ENCODE measurements at places on chromosomes 11 and 22.

- no peak for DNase-seq
These were observed 9.7 kb upstream of the GLB1L3 start for GRCh38 chr11:134266440-134266839.

DNA sequence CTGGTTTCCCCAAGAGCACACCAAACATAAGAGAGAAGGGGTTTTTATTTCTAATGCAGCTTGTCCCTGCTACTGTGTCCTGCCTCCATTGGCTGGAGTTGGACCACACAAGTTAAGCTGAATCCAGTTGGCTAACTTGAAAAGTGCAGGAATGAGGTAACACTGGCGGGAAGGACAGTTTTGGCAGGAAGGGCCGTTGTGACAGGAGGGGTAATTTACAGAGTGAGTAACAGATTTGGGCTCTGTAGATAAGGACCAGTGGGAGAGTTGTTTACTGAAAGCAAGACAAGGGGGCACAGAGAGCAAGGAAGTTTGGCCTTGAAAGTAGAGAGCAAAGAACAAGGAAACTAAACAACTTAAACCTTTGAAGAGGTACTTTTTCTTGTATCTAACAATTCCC, 1623.3 kb upstream of the RAG2 start:
- DNase-seq, result no peak

DNA sequence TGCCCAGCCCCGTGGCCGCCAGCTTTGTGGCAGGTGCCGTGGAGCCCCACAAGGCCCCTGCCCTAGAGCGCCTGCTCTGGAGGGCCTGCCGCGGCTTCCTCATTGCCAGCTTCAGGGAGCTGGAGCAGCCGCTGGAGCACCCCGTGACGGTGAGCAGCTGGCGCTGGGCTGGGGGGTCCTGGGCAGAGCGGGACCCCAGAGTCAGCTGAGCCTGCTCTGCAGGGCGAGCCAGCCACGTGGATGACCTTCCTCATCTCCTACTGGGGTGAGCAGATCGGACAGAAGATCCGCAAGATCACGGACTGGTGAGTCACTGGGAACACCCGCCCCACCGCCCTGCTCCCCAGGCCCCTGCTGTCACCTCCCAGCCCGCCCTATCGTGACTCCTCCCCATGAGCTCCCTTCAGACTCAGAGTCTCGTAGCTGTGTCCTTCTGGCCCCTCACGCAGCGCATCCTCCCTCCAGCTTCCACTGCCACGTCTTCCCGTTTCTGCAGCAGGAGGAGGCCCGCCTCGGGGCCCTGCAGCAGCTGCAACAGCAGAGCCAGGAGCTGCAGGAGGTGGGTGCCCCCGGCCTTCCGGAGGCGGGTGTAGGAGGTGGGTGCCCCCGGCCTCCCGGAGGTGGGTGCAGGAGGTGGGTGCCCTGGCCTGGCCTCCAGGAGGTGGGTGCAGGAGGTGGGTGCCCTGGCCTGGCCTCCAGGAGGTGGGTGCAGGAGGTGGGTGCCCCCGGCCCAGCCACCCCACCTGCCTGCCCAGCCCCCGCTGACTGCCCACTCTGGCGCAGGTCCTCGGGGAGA, 4.7 kb downstream of the TCIRG1 start:
- DNase-seq, result no peak

DNA sequence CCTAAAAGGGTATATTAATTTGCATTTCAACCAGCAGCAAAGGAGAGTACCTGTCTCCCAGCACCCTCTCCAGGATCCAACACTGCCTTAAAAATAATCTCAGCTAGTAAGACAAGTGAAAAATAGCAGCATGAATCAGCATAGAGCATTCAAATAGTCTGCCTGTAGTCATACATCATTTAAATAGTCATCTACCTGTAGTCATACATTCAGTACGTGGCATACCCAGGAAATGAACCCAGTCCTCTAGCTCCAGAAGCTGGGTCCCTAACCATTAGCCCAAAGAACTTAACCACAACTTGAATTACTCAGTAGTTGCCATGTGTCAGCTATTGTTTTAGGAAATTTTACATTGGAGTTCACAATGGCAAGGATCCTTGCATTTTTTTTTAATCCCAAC, 9.3 kb downstream of the TENM4 start:
- no peak for DNase-seq

- no peak for DNase-seq
These were observed 118.1 kb upstream of the ARHGAP20 start for GRCh38 chr11:110830344-110830743.

DNA sequence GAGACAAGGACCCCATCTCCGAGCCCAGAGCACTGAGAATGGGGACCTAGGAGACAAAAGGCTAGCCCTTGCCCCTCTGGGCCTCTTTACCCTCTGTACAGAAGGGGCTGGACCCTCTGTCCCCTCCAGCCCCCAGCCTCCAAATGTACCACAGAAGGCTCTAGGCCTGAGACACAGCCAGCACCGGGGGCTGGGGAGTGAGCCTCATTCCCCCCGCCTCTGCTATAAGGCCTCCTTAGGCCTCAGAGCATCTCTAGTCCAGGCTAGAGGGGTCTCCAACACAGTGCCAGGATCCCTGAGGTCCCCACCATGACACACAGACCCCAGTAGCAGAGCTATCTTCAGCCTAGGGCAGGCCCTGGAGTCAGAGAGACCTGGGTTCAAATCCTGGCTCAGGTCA, 4.8 kb downstream of the SMTN start:
- no peak for DNase-seq

DNA sequence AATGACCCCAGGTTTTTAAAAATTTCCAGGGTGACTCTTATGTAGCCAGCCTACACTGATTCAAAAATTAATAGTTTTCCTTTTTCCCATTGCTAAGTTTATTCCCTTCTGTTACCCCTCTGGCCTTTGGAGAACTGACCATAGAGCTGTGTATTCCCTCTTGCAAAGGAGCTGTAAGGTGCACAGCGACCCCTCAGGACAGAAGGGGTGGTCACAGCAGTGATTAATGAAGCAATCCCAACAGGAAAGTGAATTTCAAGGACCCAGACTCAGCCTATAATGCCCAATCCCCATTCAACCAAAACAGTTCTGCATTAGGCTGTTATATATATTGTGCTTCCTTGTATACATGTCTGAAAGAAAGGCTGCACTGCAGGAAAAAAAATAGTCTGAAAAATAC, 147.1 kb downstream of the WT1 start:
- no peak for DNase-seq

- no peak for DNase-seq
These were observed 6.1 kb downstream of the CTSF start for GRCh38 chr11:66562275-66562674.

DNA sequence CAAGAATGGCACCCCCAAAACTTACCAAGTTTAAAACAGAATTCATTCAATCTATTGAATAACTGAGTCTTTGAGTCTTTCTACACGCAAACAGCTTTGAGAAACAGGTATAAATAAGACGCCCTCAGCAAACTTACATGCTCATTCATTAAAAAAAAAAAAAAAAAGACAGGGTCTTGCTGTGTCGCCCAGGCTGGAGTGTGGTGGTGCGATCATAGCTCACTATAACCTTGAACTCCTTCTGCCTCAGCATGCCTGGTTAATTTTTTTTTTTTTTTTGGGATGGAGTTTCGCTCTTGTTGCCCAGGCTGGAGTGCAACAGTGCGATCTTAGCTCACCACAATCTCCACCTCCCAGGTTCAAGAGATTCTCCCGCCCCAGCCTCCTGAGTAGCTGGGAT, 6.1 kb downstream of the PRR14L start:
- no peak for DNase-seq

- no peak for DNase-seq
These were observed 11.3 kb downstream of the LSP1 start for GRCh38 chr11:1864231-1864630.

DNA sequence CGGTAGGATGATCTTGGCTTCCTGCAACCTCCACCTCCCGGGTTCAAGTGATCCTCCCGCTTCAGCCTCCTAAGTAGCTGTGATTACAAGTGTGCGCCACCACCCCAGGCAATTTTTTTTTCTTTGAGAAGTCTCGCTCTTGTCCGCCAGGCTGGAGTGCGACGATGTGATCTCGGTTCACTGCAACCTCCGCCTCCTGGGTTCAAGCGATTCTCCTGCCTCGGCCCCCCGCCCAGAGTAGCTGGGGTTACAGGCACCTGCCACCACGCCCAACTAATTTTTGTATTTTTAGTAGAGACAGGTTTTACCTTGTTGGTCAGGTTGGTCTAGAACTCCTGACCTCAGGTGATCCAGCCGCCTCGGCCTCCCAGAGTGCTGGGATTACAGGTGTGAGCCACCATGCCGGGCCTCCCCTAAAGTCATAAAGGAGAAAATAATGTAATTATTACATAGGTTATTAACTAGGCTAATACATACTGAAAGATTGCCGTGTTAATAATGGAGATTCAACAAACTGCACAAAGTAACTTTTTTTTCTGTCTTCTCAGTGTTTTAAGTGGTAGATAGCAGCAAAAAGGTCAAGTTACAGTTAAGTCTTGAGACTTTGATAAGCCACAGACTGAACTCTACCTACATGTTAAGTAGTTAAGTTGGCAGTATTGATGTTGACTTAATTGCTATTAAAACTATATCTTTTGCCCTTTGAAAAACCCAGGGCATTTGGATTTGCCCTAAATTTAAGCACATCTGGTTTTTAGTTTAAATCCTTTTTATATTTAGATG, 3.9 kb downstream of the CAPRIN1 start:
- no peak for DNase-seq

DNA sequence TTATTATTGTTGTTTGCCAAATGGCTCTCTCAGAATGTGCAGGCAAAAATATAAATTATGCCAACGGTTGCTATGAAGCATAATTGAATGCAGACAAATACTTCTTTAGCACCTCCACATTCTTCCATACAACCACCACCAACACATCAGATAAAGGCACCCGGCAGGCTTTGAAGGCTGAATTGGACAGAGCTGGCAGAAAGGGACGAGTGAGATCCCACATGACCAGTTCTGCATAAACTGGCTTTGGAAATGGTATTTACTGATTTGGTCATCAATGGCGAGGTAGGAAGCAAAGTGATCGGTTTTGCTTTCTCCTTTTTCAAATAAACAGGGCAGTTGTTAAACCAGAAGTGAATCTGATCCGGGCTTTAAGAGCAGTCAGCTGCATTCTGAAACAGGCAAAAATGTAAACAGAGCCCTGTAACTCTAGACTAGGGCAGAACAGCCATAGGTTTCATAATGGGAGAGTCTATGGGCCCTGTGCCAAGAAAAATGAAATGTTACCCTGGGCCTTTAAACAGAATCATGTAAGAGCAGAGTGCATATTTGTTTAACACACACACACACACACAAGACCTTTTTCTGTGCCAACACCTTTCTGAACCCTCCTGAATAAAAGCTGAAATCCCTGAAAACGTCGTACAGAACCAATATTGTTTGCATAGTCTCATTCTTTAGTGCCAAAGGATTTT, 97.7 kb downstream of the MPPED2 start:
- no peak for DNase-seq

GRCh38 chr22:48070760-48071159, 1308.3 kb downstream of the TBC1D22A start:
- no peak for DNase-seq

DNA sequence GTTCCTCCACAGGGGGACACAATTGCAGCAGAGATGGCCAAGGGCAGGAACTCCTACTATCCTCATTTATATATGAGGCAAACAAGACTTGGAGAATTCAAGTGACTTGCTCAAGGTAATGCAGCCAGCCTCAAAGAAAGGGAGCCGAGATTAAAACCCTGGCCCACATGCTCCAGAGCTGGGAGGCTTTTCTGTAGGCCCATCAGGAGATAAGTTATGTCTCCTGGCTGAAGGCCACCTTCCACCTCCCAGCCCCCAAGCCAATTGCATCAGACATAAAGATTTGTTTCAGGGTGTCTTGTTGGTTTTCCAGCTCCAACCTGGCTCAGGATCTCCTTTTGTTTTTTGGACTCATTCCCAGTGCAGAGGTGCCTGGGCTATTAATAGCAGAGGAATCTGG, 59.5 kb downstream of the SMIM38 start:
- DNase-seq, result no peak

Measured in NCI-H446 (cell line).